Dermis microvascular lymphatic vessel endothelial cell (primary cell): ENCODE measurements at places on chromosomes 12 and 14.

- DNase-seq: peak; percentile 47
Measured at GRCh38 chr12:64273527-64274403, 51.7 kb upstream of the KICS2 start.

DNA sequence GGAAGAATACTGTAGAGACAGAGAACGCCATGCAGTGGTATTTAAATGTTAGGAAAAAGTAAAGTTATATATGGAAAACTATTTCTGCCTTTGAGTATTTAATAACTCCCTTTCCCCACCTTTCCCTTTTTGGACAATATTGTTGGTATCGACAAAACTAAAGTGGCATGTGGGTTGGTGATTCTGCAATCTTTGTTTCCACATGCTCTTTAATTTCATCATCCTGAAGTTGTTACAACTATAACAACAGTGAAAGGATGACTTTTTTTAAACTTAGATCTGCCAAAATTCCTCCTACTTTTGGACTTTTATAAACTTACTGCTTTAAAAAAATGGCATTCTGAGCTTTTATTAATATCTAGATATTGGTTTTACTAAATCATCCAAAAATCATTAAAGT, 25.3 kb downstream of the TTC8 start:
- no peak for DNase-seq

GRCh38 chr14:42719391-42719790, 1112.7 kb downstream of the LRFN5 start:
- no peak for DNase-seq

DNA sequence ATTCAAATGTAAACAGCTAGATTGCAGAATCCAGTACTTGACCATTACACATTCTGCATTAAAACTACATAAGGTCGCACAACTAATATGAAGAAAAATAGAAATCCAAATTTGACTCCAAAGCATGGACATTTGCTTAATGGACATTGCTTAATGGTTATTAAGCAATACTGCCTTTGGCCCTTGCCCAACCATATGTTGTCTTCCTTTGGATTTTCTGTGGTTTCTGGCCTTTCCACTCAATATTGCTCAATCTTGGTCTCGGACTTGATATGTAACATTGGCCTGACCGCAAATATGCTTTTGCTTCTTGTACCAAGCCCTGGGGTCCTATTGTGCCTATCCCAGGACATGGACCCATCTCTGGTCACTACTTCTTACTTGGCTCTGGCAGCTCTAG, 67.2 kb downstream of the PTPRR start:
- DNase-seq: no peak

- no peak for DNase-seq
Measured at GRCh38 chr12:116692605-116693004, 45.3 kb downstream of the SPRING1 start.

GRCh38 chr14:80447392-80447791, 236.1 kb upstream of the DIO2 start:
- no peak for DNase-seq
